Activated CD8-positive, alpha-beta memory T cell treated with anti-CD3 and anti-CD28 coated beads for 4 hours (primary cell): ENCODE measurements at places on chromosomes 11 and 22.

DNA sequence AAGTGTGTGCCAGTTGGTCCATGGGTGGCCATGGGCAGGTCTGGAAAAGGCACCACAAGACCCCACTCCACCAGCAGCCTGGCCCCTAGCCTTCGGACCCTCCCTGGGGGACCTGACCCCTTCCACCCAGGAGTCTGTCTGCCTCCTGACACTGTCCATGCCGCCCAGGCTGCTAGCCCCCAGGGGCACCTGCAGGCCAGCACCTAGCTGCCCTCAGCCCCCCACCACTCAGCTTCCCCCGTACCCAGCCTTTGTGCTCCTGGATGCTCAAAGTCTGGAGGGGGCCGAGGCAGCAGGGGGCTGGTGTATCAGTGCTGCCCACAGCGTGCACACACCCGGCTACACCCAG lies 34.3 kb upstream of the OR10G7 start:
- no peak for DNase-seq

DNA sequence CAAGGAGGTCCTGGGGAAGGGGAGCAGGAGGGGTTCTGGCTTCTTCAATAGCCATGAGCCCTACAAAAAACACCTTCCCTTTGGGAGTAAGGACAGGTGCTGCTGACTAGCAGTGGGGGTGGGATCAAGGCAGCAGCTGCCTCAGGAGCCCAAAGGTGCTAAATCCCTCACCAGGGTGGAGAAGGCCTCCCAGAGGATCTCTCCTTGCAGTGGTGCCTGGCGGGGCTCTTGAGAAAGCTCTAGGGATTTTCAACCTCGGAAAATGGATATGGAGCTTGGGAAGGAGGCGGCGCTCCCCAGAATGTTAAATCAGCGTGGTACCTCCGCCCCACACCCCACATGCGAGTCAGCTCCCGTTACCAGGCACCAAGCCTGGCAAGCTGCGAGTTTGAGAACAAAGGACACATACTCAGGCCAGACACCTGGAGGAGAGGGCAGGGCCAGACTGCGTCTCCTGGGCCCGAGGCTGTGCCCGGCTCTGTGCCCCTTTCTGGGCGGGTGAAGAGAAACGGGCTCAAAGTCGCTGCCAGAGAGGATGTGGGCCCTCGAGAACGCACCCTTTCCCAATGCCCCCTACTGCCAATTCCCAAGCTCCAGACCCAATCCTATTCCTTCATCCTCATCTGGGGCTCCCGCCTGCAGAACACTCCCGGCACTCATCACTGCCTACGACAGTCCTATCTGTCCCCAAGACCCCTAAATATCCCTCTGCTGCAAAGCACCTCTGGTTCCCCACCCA lies 139.0 kb downstream of the BRD1 start:
- DNase-seq, result no peak

DNA sequence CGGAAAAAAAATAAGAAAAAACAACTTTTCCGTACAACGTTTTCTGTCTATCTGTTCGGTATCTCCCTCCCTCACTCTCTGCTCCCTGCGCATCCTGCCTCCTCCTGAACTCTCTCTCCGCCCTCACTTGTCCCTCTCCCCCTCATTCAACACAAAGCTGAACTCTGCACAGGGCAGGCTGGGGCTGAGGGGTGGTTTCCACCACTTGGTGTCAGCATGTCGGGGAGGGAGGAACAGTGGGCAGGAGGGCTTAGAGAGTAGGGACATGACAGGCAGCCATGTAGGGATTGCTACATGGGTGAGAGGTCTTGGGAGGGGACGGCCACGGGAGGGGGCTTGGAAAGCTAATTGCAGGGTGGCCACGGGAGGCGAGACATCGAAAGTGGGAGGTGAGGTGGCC lies 17.6 kb downstream of the SLC22A12 start:
- no peak for DNase-seq

GRCh38 chr11:35967042-35967441 lies 23.2 kb downstream of the LDLRAD3 start:
- no peak for DNase-seq

DNA sequence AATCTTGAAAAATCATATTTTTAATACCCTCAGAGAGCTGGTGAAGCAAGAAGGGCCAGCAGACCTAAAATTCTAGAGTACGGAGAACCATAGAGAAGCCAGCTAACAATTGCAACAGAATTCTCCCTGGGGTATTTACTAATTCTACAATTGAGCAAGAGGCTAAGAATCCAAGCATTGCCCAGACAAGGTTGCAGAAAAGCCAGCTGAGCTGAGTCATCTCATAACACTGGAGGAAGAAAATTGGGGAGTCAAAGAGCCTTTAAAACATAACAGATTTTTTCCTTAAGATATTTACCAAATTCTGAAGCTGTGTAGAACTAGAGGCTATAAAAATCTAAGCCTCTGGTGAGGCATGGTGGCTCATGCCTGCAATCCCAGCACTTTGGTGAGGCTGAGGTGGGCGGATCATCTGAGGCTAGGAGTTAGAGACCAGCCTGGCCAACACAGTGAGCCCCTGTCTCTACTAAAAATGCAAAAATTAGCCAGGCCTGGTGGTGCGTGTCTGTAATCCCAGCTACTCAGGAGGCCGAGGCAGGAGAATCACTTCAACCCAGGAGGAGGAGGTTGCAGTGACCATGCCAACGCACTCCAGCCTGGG lies 13.6 kb upstream of the TMEM216 start:
- no peak for DNase-seq

- DNase-seq, result no peak
These were observed 10.6 kb downstream of the PLEKHB1 start for GRCh38 chr11:73656985-73657384.

GRCh38 chr11:112665291-112665690 lies 295.9 kb upstream of the NCAM1 start:
- no peak for DNase-seq

GRCh38 chr11:2185324-2186085 lies 13.9 kb upstream of the TH start:
- DNase-seq, result no peak

GRCh38 chr22:28223826-28224225 lies 304.8 kb upstream of the PITPNB start:
- DNase-seq, result no peak

- no peak for DNase-seq
These were observed 7.7 kb upstream of the FLI1 start for GRCh38 chr11:128686021-128686741.

- no peak for DNase-seq
These were observed at the start of gene USH1C for GRCh38 chr11:17544181-17544622. TSS of gene USH1C (minus strand) at chr11:17544416. CDS start at chr11:17544307, 109 bp downstream.

DNA sequence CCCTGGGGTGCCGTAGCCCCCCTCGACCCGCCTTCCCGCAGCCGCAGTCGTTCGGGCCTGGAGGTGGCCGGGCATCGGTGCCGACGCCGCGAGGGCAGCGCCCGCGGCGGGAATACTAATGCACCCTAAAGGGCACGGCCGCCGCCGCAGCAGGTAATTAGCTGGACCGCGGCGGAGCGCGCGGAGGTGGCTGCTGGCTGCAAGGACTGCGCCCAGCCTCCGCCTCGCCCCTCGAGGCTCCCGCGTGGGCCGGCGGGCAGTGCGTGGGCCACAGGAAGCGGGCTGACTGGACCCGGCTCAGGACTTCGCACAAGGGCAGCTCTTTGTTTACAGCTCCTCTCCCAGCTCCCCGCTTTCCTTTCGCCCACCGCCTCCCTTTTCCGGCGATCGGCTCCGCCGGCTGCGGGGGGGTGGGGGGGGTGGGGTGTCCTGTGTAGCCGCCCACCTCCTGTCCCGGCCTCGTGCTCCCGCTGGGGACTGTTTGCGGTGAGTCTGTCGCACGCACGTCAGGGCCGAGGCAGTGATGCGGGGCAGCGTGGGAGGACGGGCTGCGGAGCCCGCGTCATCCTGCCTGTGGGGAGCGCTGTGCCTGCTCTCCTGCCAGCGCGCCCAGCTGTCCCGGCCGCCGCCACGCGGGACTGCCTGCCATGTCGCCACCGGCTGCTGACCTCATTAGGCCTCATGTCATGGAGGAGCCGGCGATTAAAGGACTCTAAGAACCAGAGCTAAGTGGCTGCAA lies 53.2 kb downstream of the GRIK4 start:
- no peak for DNase-seq

- no peak for DNase-seq
These were observed 16.8 kb downstream of the EXT2 start for GRCh38 chr11:44112091-44112821.

DNA sequence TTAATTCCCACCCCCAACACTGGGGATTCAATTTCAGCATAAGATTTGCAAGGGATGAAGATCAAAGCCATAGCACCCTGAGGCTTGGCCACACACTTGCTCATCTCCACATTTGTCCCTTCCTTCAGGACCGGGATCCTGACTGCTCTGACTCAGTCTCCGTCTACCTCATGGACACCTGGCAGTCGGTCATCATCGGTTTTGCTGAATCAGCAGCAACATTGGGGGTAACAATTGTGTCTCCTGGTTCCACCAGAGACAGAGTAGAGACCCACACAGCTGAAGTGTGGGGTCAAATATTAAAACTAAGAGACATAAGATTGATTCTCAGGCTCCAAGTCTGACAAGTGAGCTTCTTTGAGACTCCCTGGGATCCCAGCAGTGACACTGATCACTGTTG lies 34.6 kb downstream of the GGTLC2 start:
- DNase-seq, result no peak

GRCh38 chr11:120074076-120074475 lies 63.8 kb downstream of the TRIM29 start:
- DNase-seq, result no peak

GRCh38 chr22:45645526-45646414 lies 25.9 kb upstream of the ATXN10 start:
- DNase-seq, result peak; percentile 65
